ENCODE measurements at places on chromosomes 5 and 9. TPM values are rescaled to one million over a fixed set of nuclear protein-coding genes. Genes with fewer than 3 reads are reported as not detected.

Gene YTHDC2
- total RNA-seq, result 28.7 TPM

Gene PPP1R26
- 21.5 TPM for total RNA-seq

Gene IL17B
- total RNA-seq, result not detected

Gene RASEF
- 136 TPM for total RNA-seq

Gene FLT4
- total RNA-seq, result 3.0 TPM

All from transverse colon (tissue), 4 donors.